ENCODE measurements at places on chromosomes 12 and 14.

- DNase-seq, result no peak
Measured at GRCh38 chr12:32151552-32151951, 44.9 kb downstream of the BICD1 start.

- DNase-seq, result no peak
Measured at GRCh38 chr14:59755409-59756135, 115.0 kb downstream of the RTN1 start.

- DNase-seq, result no peak
Measured at GRCh38 chr12:3568695-3569094, 77.7 kb downstream of the PRMT8 start.

DNA sequence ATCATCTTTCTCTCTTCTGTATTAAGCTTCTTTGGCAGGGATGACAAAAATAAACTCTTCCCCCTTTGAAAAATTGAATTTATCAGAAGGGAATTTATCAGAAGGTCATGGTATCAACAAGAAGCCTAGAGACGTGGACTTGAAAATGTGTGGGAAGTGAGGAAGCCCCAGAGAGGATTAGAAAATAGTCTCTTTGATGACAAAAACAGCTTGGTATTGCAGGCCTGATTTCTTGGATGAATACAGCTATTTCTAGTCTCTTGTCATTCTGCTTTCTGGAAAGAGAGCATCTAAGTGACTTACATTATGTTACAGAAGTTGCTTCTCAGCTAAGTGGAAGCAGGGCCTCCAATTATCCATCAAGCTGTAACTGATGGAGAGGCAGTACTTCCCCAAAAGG lies 111.1 kb downstream of the KITLG start:
- no peak for DNase-seq

- no peak for DNase-seq
Measured at GRCh38 chr12:40662366-40662765, 29.9 kb upstream of the CNTN1 start.

GRCh38 chr14:90518941-90519256 lies 122.1 kb downstream of the CALM1 start:
- no peak for DNase-seq
